ENCODE measurements at places on chromosomes 5 and 9.

GRCh38 chr9:116990592-116990991 lies 303.5 kb downstream of the TRIM32 start:
- DNase-seq: no peak

- DNase-seq: no peak
These were observed 661 bp downstream of the NSMF start for GRCh38 chr9:137458194-137459151.

GRCh38 chr5:156951359-156951758 lies 11.7 kb downstream of the TIMD4 start:
- DNase-seq: no peak

GRCh38 chr9:78238046-78239038 lies 2.5 kb downstream of the CEP78 start:
- DNase-seq: no peak

GRCh38 chr9:91047993-91048607 lies 246.5 kb downstream of the SYK start:
- no peak for DNase-seq

DNA sequence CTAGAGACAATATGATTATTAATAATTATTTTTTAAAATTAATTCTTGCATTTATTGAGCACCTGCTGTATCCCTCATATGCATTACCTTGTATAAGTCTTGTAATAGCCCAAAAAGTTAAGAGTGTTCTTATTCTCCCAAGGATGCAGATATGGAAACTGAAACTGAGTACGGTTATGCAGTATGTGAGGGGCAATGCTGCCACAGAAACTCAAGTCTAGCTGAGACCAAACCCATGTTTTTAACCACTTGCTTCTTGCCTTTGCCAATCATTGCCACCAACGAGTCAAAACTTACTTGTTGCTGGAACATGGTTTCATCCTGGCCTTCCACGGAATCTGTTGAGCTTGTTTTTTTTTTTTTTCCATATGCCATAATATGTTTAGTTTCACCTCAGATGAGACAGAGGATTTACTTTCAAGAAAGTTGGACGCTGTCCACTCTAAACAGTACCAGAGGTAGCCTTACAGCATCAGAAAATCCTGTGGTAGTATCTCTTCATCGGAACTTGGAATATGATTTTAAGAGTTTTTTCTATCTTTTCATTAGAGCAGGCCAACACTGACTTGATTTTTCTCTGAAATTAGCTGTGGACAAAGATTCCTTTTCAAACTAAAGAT lies 27.9 kb downstream of the DOCK8 start:
- DNase-seq: no peak

DNA sequence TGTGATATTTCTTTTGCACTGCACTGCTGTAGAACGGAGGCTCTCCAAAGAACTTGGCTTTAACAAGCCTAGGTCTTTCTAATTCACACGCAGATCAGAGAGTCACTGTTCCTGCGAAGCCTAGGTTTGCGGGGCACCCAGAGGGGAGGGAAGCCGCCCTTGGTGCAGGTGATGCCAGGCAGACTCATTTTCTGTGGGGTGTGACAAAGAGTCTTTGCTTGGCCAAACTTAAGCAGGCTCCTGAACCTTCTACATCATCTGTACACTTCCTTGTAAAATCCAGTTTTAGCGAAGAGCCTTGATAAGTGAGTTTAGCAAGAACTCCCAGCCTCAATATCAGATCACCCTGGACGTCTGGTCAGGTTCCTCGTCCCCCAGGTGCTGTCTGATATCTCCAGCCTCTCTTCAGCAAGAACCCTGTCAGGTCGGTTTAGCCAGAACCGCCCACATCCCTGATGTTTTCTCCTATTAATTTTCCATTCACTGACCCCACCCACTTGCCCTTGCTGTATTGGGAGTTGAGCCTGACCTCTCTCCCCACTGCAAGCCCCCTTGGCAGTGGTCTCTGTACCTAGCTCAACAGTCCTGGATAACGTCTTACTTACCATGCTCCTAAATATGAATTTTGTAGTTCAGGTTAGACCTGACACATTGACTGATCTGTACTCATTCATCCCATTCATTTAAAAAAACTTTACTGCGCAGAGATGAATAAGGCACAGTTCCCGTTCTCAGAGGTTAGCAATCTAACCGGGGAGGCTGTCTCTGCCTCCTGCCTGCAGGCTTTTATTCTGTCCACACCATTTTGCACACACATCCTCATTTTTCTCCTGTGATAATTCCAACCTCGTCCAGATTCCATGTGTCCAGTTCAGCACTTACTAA lies 880 bp upstream of the UBAC1 start:
- no peak for DNase-seq

- DNase-seq: no peak
These were observed 2.4 kb downstream of the CAMK4 start for GRCh38 chr5:111226556-111226955.

GRCh38 chr5:53983568-53984460 lies 326.6 kb downstream of the ARL15 start:
- DNase-seq: no peak

DNA sequence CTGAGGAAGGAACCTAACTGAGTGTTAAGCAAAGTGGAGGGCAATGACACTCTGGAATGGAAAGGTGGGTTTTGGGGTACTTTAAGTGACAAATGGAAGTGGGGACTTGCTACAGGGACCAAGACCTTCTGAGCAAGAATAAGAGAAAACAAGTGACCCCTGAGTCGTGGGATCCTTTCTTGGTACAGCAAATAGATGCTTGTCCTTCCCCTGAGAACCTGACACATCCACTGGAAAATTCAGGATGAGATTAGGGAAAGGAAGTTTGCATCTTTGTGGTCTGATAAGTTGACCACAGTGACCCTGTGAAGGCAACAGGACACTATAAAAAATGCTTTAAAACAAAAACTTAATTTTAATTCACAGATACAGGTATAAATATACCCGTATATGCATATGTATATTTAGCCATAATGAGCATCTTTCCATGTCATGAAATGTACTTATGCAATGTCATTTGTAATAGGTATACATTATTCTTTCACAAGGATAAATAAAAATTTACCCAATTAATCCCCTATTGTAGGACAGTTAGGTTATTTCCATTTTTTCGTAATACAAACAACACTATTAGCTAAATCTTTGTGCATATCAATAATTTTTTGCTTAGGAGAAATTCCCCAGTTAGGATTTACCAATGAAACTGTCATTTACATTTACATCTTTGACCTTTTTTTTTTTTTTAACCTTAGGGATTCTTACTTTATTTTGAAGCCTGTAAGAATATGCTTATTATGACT lies 2.0 kb upstream of the IRF1 start:
- DNase-seq: no peak

DNA sequence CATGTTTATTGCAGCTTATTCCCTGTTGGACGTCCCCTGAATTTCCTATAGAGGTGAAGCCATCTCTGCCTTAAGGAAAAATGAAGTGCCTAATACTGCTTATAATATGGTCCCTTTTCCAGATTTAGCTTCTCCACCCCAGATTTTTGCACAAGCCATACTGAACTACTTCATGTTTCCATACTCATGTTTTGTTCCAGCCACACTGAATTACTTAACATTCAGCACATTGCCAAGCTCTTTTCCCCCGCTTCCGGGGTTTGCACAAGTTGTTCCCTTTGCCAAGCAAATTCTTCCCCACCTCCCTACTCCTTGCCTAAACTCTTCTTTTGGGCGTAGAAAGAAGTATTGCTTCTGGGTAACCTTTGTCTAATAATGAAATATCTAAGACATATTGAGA lies 1.7 kb upstream of the CNTRL start:
- DNase-seq: no peak

DNA sequence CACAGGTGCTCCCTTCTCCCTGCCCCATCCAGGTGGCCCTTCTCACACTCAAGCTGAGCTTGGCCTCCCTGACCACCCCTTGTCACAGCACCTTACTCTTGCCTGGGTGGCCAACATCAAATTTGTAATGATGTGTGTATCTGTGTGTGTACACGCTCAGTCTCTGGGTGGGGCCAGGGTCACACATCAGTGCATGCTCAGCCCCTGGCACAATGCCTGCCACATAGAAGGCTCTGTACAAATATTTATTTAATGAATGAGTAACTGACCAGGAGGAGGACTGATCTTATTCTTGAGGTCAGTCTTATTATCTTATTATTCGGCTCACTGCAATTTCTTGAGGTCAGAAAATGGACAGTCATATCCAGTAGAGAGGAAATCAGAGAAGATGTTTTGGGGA lies 41.3 kb upstream of the HAND1 start:
- no peak for DNase-seq

DNA sequence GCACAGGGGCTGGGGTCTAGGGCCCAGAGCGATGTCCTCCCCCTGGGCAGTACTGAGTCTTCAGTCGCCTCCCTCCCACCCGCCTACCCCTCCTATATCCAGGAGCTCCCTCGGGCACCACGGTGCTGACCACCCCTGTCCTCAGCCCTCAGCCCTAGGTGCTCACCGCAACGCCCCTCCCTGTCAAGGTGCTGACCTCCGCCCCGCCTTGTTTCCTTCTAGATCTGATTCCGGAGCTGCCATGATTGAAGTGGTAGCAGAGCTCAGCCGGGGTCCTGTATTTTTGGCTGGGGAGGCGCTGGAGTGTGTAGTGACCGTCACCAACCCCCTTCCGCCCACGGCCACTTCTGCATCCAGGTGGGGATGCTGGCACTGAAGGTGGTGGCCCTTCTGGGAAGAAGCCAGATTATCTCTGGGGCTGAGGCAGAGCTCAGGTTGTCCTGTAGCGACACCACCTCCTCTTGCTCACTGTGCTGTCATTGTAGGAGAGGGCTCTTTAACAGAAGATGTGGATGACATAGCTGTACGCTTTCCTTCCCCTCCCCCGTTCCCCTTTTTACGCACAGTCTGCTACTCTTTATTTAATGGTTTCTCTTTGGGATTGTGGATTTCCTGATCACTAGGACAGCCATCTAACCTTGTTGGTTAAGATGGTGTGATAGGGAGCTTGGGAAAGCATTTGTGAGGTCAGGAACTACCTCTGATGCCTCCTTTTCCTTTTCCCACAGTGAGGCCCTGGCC lies 598 bp downstream of the RGP1 start:
- DNase-seq: peak; percentile 14

- DNase-seq: no peak
These were observed 279.8 kb upstream of the POU5F2 start for GRCh38 chr5:94021246-94021645.

DNA sequence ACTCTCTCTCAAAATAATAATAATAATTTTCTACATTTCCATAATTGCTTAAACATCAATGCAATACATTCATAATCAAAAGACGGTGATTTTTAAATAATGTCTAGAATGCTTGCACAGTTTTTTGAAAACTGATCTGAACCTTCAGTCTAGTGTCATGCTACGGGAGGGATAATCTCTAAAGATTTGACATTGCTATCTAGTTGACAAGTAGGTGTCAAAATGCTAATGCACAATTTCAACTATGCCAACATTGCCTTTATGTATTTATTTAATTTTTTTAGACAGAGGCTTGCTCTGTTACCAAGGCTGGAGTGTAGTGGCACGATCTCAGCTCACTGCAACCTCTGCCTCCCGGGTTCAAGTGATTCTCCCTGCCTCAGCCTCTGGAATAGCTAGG lies 16.0 kb upstream of the PCAT7 start:
- DNase-seq: no peak

- peak; percentile 71 for DNase-seq
These were observed 51.5 kb upstream of the NKD2 start for GRCh38 chr5:956941-957747.

GRCh38 chr9:117044241-117044640 lies 357.1 kb downstream of the TRIM32 start:
- no peak for DNase-seq

DNA sequence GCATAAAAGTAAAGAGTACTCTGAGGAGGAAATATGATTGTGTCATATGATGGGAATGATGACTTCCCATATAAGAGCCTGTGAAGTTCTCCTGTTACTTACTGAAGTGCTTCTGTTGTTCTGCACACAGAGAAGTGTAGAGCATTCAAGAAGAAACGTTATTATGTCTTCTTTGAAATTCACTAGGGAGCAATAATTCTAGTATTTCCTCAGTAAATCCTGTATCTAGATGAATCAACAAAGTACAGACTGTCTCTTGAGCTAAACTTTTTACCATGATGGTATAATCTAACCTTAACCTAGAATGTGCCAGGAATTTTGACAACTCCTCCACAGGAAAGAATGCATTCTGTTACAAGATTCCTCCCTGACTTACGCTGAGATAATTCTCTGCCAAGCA lies 18.9 kb upstream of the GHR start:
- DNase-seq: no peak

DNA sequence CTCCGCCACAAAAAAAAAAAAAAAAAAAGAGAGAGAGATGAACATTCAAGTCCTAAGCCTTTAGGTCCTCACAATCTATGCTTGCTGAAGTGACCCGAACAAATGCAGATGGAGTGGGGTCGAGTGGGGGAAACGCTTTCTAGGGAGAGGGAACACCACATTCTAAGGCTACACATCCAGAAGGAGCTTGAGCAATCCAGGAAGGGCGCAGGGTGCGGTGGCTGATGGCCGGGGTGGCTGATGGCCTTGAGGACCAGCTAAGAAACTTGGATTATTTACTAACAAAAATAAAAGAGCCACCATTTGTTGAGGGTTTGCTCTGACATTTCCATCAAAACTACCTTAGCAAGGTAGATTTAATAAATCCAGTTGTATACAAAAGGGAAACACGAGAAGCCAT lies 764 bp upstream of the BNIP1 start:
- DNase-seq: no peak

DNA sequence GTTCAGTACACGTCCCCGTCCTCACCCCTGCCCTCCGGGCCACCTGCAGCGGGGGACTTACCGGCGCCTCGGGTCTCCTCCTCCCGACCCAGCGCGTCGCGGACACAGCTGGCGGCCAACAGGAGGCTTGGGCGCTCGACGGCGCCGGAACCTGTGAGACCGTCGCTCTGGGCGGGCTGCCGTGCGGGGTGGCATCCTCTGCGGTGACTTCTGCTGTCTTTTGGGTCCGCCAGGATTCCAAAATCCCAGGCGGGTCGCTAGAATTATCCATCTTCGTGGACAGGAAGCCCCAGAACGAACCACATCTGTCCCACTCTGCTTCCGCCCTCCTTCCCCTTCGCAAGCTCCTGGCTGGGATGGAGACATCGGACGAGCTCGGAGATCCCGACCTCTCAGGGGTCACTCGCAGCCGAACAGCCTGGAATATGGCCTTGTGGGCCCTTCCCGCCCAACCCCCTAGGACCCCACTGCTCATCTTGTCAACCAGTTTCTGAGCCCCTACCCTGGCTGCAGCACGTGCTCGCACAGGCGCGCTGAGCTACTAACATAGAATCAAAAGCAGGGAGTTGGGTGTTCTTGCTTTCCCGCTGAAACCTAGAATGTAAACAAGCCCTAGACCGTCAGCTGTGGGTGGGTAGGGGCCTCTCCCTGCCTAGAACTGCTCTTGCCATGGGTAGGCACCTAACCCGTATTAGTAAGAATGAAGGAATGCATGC lies 947 bp upstream of the MARCHF3 start:
- no peak for DNase-seq

All from DND-41 (cell line).